Right ventricle myocardium superior (tissue), 1 donor: ENCODE measurements at places on chromosomes 7 and 10. TPM values are rescaled to one million over a fixed set of nuclear protein-coding genes. Genes with fewer than 3 reads are reported as not detected.
A peak's percentile ranks its signal among the peaks of the same experiment; 100 is the strongest.

GRCh38 chr7:45923290-45923689 is 2.2 kb upstream of the IGFBP3 start:
- DNase-seq = peak; percentile 83

DNA sequence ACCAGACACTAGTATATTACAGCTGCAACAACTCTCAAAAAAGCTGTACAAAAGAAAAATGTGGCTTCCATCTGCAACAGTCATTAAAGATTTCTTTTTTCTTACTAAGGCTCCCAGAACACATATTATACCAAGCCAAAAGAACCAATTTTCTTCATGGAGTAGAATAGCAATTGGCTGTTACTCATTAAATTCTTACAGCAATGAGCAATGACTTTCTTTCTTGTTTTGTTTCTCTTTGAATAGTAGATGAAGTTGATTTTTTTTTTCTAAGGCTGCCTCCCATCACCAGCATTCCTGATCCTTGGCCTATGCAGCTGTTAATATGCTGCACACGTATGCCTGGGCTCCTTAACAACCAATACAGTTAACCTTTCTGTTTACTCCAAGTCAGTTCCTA is 36.6 kb upstream of the SPOCK2 start:
- DNase-seq = no peak

- no peak for DNase-seq
Observed at GRCh38 chr7:109879287-109879828, 1211.6 kb upstream of the LRRN3 start.

DNA sequence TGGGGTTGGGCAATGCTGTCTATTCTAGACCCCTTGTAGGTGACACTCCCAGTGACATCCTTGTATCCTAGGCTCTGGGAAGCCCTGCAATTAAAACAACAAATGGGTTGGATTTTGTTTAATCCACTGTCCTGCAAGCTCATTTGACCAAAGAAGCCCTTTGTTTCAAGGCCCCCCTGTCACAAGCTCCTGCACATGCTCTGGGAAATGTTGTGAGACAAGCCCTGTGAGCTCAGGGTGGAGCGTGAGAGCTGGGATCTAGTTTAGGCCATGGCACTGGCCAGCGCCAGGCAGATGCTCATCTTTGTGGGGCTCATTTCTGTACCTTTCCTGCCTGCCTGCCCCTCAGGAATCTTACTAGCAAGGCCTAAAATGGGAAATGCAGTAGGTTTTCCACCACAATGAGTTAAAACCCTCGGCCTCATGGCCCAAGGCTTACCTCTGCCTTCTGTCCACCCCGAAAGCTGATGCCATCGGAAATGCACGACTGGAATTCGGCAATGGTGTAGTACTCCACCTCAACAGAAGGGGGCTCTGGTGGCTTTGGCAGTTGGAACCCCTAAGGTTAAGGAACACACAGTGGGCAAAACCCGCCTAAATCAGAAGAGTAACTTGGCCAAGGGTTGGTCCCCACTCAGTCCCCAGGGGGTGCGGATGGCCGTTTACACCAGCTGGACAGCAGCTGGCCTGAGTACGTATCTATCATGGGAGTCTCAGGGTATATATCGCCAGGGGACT is 112.0 kb downstream of the NEURL1 start:
- DNase-seq = peak; percentile 50

- DNase-seq = no peak
Observed at GRCh38 chr7:94649450-94649849, 6.5 kb downstream of the SGCE start.

DNA sequence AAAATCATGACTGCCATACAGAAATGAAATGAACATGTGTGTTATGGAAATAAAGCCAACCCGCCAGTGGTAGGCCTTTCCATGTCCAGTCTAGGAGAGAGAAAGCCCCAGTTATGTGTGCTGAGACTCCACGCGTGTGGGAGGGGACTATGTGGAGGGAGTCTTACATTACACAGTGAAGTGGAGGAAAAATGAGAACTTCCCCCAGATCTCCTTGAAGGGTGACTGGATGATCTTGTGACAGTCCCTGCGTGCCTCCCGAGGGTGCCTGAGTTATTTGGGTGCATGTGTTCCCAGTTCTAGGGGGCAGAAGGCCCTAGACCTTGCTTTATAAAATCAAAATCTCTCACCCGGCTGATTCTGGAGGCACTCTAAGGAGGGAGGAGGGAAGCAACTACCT is 24.2 kb downstream of the UPP1 start:
- no peak for DNase-seq

DNA sequence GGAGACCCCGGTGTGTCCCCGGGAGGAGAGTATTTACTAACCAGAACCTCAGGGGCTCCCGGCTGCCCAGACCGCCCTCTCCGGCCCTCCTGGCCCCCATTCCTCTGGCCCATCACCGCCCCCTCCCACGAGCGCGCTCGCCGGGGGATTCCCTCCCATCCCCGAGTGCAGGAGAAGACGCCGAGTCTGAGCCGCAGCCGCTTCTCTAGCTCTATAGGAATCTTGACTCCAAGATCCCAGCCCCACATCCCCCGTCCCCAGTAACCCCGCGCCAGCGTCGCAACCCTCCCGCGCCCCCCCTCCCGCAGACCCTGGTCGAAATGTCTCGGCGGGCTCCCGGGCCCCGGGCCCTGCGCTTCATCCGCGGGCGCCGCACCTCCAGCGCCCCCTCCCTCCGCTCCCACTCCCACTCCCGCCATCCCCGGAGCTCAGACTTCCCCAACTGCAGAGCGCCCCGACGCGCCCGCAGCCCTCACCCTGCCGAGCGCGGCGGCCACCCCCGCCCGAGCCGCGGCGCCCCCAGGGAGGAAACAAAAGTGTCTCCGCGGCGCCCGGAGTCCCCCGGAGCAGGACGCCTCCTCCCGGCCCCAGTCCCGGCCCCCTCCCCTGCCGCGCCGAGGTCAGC is 541 bp downstream of the ELMO1 start:
- no peak for DNase-seq

DNA sequence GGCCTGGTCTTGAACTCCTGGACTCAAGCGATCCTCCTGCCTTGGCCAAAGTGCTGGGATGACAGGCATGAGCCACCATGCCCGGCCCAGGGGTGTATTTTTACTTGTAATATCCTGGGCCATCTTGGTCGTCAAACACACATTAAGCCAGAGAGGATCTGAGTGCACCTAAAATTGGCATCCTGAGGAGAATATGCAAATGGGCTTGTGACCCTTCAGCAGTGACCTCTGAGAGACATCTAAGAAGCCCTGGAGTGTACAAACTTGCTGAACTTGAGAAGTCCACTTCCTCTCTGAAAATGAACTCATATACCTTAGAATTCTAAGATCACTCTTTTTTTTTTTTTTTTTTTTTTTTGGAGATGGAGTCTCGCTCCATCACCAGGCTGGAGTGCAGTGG is 372.0 kb upstream of the C7orf33 start:
- no peak for DNase-seq

GRCh38 chr7:77321300-77321699 is 94.8 kb downstream of the GSAP start:
- peak; percentile 29 for DNase-seq

DNA sequence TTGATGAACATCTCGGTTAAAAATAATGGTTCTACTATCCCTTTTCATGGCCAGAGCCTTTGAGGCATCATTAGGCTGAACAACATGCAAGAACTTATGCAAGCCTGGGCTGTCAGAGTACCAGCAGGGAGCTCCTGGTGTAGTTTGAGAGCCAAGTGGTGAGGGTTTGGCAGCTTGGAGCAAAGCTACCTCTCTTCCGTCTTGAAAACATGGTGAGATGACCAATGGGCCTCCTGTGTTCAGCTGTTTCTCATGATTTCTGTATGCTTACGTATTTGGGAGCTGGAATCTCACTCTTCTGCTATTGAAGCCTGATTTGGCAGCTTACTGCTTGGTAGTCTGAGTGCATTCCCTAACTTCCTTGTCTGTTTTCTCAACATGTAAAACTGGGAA is 150.4 kb downstream of the CXCL12 start:
- no peak for DNase-seq

- DNase-seq = no peak
Observed at GRCh38 chr10:98078774-98079173, 48.4 kb upstream of the CRTAC1 start.

DNA sequence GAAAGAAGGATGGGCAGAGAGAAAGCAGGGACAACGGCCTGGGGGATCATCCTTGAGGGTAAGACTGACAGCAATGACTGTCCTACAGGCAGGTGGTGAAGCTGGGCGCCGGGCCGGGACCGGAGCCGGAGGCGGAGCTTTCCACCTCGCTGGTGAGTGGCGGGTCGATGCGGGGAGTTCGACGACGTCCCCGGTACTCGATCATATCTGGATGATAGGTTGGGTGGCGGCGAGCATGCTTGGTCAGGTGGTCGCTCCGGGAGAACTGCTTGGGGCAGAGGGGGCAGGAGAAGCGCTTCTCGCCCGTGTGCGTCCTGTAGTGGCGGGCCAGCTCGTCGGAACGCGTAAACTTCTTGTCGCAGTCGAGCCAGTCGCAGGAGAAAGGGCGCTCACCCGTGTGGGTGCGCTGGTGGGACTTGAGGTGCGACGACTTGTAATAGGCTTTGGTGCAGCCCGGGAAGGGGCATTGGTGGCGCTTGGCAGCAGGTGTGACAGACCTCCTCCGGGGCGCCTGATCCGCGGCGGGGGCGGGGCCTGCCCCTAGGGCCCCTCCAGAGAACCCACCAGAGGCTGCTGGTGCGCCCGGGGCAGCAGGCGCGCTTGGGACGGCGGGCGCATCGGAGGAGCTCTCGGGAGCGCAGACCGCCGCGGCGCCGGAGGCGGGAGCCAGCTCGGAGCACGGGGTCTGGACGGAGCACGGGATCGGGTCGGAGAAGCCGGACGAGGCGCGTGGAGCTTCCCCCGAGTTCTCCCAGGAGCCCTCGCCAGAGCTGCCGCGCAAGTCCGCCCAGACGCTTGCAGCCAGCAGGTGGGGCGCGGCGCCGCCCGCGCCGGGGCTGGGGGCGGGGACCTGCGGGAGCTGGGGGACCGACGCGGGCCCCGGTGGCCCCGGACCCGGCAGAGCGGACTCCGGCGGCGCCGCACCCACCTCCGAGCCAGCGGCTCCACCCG is 752 bp downstream of the KLF14 start:
- peak; percentile 42 for DNase-seq

DNA sequence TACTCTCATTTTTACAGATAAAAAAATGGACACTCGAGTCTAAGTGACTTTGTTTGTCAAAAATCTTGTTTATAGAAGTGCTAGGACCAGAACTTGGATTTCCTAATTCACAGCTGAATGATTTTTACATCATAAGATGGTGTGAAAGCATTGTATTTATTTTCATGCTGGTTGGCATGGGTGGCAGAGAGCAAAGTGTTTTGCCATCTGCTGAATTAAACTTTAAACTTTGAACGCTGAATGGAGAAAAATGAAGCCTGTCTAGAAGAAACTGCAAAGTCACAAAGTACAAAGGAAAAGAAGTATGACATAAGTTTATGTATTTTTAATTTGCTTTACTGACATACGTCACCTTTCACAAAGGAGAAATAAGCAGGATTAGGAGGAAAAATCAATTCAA is 142.0 kb downstream of the NRBF2 start:
- no peak for DNase-seq

DNA sequence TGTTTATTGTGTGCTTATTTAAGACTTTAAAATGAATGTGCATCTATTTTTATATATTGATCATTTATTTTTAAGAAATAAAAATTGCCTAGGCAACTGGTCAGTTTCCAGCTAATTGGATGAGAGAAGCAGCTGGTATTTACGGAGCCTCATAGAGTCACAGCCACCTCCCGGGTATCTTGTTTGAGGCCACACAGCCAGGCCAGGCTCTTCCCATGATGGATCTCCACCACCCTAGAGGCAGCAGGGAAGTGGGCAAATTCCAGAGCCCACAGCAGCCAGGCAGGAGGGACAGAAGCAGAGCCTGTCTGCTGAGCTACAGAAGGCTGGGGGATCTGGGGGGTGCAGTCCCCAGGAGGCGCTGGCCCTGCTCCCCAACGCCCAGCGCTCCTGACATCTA is 61.6 kb downstream of the CLEC2L start:
- no peak for DNase-seq

- no peak for DNase-seq
Observed at GRCh38 chr7:52689912-52690311, 345.5 kb upstream of the POM121L12 start.

DNA sequence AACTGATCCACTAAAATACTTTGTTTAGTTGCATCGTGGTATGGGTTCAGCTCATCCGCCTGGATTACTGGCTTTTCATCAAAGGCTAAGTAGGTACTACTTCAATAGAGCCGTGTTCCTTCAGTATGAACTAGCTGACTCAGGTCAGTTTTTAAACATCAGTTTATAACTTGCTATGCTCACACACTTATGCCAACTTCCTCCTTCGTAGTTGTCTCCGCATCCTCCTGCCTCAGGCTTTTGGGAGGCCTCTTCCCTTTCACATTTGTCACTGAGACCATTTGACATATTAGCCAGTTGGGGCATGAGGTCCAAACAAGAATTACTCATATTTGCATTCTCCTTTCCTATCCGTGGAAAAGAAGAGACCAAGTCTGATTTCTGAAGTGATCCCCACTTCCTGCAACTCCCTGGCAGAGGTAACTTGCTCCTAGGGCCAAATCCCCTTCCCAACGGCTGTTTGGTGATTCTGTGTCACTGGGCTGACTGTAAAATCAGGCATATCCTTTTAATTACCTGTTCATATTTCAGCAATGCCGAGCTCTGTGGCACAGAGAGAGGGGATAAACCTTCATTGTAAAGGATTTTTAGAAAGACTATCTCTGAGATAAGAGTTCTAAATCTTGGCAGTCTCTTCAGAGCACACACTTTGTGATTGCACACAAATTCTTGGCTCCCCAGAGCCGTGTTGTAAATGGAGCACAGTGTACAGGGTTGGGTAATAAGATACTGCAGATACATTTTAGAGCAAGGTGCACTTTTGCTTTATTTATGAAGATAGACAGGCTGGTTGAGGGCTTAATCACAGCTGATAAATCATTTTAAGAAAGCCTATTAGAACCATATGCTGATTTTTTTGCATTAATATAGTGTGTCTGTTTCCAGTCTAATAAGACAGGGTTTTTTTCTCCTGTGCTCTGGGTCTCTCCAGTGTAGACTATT is 108.0 kb downstream of the CREB5 start:
- no peak for DNase-seq

GRCh38 chr10:125120053-125120710 is 40.2 kb downstream of the CTBP2 start:
- no peak for DNase-seq

DNA sequence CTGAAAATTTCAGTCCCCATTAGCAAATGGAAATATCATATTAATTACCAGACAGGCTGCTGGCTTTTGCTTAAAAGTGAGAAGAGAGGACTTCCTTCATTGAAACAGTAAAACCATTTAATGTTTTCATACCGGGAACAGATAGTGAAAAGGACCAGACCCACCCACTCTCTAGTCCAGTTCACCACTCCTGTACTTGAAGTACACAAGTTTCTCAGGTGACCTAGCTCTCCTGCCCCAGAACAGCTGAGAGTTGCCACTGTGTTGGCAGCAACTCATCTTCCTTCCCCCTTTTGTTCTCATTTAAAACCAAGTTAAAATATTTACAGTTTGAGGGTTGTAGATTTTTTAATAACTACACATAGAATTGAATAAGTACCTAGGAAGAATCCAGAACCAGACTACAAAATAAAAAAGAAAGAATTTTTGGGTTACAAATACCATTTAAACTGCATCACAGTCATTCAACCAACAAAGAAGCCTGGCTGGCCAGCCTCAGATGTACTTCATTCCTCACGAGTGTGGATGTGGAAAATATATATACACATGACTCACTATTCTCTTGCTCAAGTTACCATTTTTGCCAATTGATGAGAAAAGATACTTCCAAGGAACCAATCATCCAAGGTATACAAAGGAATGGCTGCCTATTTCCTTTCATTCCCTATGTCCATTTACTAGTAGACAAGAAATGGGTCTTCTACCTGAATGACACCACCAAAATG is 68.1 kb downstream of the VPS41 start:
- DNase-seq = no peak

The SEMA3E gene
- total RNA-seq = 0.27 TPM

The GIMAP6 gene
- total RNA-seq = 29.9 TPM

The OR2A12 gene
- not detected for total RNA-seq

The CALML3 gene
- not detected for total RNA-seq
